ENCODE measurements at places on chromosomes 7 and 10.
A peak's percentile ranks its signal among the peaks of the same experiment; 100 is the strongest.

DNA sequence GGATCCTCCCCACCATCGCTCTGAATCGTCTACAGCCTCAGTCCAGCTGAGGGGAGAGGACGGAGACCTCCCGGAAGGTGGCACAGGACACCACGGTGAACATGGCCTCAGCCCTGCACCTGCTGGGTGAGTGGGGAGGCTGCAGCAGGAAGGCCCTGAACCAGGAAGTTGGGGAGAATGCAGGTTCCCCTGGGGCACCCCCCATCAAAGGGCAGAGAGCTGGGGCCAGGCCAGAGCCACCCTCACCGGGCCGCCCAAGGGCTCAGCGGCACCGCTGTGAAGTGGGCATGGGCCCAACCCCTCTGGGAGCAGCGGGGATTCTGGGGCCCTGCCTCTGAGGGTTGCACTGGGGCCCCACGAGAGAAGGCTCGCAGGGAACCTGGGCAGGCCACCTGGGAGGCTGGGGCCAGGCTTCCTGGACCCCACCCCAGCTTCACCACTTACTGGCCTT, 98.7 kb downstream of the MICALL2 start:
- no peak for DNase-seq

DNA sequence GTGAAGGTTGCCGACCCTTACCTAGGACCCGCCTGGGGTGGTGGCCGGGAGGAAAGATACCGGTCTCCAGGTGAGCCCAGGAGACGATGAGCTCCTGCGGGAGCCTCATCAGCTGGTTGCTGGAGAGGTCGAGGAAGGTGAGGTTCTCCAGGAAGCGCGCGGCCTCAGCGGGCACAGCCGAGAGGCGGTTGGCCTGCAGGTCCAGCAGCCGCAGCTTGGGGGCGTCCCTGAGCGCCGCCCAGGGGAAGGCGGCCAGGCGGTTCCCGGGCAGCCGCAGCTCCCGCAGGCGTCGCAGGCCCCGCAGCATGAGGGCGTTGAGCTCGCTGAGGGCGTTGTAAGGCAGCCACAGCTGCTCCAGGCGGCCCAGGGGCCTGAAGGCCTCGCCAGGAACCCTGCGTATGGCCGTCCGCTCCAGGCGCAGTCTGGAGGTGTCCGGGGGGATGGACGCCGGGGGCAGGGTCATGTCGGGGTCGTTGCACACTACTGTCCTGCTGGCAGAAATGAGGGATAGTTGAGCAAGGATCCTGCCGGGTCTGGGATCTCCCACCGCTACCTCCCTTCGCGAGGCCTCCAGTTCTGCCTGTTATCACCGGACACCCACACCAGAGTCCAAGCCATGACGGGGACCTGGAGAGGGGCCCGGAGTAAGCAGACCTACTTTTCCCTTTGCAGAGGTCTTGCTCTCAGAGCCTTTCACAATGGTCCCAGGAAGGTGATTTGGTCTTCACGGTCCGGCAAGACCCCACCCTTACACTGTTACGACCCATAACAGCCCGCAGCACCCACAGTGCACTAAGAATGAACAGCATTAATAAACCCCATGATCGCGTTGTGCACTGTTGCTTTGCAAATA, 3.9 kb downstream of the LRIT1 start:
- peak; percentile 88 for DNase-seq

GRCh38 chr10:116536810-116537209, 8.9 kb upstream of the PNLIP start:
- no peak for DNase-seq

DNA sequence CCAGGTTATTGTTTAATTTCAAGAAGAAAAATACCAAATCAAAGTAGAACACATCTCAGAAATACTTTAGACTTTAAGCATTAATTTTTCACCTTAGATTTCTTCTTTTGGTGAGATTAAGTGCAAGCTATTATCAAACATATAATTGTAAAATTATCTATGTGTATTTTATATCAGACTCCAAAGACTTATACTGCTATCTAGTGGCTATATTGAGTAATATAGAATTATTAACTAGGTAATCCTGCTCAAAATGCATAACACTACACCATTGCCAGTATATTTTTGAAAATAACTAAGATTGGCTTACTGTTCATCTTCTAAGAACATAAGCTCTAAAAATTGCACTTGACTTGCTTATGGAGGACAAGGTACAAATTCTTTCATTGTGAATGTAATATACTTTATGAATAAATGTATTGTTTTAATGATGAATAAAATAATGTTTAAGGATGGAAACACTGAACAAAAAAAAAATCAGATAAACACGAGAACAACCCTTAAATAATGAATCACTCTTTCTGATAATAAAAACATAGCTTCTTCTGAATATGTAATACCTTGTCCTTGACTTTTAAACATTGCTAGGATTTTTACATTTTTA, 86.7 kb upstream of the GNAI1 start:
- no peak for DNase-seq

DNA sequence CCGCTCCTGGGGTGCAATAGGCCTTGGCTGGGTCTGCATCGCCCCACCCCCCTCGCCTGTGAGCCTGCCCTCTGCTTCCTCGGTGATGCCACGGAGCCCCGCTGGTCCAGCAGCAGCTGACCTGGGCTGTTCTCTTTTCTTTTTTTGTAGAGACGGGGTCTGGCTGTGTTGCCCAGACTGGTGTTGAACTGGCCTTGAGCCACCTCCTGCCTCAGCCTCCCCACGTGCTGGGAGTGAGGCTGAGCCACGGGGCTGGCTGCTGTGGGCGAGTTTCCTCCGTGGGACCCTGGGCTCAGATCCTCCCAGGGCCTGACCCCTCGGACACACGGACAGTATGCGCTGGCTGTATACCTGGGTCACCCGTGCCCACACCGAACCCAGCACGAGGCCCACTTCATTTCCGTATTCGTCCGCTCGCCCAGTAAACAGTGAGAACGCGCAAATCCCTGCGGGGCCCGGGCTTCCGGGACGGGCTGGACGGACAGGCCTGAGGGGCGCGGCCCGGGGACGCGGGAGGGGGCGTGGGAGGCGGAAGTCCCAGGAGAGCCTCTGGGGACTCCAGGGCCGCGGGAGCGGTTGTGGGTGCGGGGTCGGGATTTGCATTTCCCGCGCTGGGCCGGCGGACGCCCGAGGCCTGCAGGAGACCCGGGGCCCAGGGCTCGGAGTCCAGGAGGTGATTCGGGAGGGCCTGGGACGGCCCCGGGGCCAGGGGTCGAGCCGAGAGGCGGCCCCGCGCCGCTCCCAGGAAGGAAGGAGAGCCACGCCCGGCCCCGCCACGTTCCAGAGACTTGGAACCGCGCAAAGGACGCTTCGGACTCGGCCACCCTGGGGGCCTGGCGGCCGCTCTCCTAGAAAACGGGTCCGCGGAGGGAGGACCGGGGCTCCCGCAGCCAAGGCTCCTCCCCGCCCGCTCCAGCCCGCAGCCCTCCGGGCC, 57.7 kb upstream of the DNAJB6 start:
- peak; percentile 65 for DNase-seq

DNA sequence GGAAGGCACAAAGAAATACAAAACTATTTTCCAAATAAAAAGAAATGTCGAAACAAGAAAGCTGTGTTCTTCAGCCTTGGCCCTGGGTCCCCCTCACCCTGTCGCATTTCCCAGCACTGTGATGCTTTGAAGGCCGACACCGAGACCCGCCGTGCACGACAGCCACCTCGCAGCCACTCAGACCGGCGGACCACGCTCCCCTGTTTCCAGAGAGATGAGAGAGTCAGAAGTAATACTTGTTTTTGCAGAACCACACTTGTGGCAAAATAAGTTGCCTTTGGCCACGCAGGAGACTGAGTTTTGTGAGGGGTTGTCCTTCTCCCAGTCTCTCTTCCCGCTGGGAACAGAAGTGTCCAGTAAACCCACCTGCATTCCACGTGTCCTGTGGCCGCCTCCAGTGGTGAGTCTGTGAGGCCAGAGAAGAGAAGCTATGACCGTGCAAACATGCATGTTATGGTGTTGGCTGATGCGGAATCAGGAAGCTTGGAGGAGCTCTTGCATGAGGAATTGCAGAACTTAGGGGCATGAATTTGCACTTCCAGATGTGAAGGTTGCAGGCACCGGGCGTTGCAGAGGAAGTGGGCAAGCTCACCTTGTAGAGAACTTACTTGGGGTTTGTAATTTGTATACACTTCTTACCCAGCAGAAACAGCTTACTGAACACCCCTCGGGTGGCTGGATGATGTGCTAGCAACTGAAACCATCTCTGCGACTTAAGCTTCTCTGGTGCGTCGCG, 194.5 kb downstream of the EBF3 start:
- DNase-seq = peak; percentile 14

GRCh38 chr7:159104188-159104920, 40.3 kb downstream of the VIPR2 start:
- DNase-seq = no peak

DNA sequence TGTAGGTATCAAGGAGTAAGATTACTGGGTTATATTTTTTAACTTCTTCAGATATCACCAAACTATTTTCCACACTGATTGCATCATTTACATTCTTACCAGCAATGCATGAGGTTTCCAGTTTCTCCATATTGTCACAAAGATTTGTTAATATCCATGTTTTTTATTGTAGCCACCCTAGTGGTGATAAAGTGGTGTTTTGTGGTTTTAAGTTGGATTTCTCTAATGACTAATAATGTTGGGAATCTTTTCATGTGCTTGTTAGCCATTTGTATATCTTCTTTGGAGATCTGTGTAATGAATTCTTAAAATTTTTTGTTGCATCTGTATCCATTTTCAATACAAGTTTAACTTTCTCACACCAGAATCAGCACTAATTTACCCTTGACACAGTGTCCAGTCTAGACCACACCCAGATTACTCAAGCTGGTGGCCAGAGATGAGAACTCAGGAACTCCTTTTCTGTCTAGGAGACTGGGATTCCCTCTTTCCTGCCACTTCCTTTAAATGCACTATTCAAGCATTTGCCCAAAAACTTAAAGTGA, 67.0 kb upstream of the PLXDC2 start:
- DNase-seq = no peak

DNA sequence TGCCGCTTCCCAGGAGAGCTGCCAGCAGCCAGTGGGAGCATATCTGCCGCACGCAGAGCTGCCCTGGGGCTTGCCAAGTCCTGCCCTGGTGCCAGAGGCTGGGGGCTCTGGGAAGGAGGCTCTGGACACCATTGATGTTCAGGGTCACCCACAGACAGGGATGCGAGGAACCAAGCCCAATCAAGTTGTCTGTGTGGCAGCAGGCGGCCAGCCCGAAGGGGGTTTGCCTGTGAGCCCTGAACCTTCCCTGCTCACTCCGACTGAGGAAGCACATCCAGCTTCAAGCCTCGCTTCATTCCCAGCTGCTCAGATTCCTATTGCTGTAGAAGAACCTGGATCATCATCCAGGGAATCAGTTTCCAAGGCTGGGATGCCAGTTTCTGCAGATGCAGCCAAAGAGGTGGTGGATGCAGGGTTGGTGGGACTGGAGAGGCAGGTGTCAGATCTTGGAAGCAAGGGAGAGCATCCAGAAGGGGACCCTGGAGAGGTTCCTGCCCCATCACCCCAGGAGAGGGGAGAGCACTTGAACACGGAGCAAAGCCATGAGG, 94.6 kb downstream of the TACC2 start:
- DNase-seq = no peak

DNA sequence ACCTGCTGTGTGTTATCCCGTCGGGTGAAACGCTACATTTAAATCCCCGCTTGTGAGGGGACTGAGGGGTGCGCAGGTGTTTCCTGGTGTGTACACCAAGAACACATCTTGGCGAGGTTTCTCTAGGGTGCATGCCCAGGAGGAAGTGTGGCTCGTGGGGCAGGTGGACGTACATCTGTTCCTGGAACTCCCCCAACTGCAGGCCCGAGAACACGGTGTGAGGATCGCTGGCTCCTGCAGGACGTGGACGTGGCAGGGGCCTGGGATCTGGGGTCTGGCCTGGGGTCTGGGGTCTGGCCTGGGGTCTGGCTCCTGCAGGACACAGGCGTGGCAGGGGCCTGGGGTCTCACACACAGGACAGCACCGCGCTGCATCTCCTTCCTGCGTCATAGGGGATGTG, 10.1 kb downstream of the KNDC1 start:
- peak; percentile 18 for DNase-seq

GRCh38 chr7:111012149-111012548, 78.8 kb upstream of the LRRN3 start:
- no peak for DNase-seq

DNA sequence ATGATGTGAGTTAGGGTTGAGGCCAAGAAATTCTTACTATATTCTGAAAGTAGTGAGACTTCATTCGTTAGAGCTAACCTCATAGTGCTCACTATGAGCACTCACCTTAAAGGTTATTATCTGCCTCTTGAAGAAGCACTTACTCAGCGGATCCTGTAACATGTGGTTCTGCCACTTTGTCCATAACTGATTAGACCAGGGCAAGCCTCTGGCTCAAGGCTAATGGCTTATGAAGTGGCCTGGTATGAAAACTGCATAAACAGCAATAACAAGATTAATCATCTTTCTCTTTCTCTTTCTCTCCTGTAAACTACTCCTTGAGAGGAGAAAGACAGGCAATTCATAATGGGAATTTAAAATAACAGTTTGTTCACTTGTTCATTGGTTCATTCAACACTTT, 82.8 kb downstream of the MAPK8 start:
- DNase-seq = no peak

GRCh38 chr10:92052088-92052487, 128.5 kb downstream of the BTAF1 start:
- no peak for DNase-seq

DNA sequence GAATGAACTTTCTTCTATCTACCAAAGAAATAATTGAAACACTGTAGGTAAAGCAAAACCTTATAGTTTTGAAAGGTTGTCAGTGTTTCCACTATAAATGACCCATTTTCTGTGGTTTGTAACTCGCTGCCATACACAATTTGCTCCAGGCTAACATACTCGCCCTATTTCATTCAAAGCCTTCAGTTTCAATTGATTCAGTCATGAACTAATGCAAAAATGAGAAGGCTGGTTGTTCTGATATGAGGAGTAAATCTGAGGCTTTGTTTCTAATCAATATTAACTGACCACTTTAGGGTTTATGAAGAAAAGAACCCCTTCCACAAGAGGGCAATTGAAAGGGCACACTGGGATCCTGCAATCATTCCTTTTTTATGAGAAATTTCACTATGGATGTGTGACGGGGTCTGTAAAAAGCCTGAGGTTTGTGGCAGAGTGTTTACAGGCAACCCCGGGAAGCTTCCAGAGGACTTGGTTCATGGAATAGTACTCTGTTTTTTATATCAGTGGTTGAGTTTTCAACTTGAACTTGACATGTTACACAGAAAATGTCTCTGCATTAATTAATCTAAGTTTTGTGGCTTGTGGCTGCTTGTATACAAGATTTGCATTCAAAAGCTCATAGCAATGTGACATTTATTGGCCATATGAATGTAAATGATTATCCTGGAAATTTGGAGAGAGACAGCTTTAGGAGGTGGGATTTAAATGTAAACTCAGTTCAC, 133.2 kb downstream of the NRP1 start:
- no peak for DNase-seq

All from H9 (cell line).